Stimulated activated CD8-positive, alpha-beta memory T cell treated with anti-CD3 and anti-CD28 coated beads, Interleukin-4, amount 100 ng/mL, for 24 hours (primary cell): ENCODE measurements at places on chromosomes 2 and 18.
A peak's percentile ranks its signal among the peaks of the same experiment; 100 is the strongest.

GRCh38 chr2:128815248-128815647 lies 496.6 kb upstream of the HS6ST1 start:
- DNase-seq, result no peak

DNA sequence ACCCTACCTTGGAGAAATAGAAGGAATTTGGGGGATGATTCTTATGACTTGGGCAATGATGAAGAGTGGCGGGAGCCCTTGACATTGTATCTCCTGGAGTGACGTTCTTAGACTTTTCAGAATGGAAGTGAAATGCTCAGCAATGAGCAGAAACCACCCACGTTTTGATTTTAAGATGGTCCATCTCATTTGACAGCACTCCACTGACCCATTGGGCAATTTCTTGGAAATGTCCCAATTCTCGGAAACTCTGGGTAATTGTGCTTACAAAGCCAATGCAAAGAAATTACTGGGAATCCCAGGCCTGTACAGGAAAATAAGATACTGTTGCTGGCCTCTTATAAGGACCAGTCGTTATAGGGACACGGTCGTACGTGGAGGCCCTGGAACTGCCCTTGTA lies 170.0 kb upstream of the COPS8 start:
- no peak for DNase-seq

DNA sequence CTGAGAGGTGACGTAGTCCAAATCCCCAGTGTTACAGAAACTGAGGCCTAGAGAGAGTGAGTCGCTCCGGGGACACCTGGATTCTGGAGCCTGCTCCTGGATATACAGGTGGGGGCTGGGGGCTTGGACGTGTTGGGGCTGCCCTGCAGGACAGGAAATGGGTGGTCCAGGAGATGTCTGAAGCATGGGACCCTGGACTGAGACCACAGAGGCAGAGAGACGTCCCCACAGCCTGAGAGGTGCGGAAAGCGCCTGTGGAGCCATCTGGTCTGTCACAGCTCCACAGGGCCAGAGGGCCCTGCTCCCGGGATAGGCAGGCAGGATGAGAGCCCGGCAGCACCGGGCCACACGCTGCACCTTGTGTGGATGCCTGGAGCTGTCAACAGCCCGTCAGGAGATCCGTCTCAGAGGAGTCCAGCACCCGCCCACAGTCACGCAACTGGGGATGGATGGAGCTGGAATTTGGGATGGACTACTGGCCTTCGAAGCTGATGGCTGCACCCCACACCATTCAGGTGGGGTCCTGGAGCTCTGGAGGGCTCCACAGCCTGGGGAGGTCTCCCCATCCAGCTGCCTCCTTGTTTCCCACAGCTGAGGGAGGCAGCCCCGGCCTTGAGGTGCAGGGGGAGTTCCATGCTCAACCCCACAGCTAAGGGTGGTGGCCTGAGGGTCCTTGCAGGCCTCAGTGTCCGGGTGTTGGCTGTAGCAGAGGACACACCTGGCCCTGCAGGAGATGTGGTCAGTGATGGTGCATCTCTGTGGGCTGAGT lies 303.0 kb downstream of the NDUFA10 start:
- DNase-seq, result no peak

DNA sequence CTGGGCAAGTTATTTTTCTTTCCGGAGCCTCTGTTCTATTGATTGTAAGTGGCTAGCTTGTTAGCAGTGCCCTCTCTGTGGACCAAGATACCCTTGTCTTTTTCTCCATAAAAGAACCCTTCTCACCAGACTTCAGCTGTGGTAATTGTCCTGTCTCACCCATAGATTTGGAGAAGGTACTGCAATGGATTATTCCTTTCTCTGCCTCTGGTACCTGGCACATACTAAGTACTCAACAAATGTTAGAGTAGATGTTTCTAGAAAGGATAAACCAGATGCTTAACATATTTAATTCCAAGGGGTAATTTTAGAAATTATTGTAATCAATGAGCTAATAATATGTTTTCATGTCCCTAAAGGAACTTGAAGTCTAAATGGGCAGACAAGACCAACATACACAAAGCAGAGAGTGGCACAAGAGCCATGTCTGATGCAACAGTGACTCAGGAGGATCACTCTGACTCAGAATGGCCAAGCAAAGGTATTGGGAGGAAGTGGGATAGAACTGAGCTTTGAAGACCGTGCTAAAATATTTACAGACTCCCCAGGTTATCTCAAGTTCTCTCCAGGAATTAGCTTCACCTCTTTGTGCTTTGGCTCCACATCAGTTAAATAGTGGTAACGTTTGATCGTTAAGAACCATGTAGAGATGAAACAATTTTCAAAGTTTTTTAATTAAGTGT lies 129.7 kb upstream of the OSR1 start:
- no peak for DNase-seq

DNA sequence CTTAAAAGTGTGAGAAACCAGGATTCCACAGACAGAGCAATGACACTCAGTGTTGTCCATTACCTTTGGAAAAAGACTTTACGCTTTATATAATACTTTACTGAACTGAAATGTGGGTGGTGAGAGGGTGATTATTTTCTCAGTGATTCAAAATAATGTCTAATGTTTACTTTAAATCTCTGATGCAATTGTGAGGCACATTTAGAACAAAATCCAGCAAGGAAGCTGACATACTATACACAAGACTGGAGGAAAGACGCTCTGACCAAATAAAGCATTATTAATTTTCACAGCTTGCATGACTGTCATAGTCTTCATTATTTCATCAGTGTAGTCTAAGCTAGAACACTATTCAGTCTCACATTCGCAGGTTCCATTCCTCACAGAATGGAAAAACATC lies 34.1 kb upstream of the STAT1 start:
- no peak for DNase-seq

DNA sequence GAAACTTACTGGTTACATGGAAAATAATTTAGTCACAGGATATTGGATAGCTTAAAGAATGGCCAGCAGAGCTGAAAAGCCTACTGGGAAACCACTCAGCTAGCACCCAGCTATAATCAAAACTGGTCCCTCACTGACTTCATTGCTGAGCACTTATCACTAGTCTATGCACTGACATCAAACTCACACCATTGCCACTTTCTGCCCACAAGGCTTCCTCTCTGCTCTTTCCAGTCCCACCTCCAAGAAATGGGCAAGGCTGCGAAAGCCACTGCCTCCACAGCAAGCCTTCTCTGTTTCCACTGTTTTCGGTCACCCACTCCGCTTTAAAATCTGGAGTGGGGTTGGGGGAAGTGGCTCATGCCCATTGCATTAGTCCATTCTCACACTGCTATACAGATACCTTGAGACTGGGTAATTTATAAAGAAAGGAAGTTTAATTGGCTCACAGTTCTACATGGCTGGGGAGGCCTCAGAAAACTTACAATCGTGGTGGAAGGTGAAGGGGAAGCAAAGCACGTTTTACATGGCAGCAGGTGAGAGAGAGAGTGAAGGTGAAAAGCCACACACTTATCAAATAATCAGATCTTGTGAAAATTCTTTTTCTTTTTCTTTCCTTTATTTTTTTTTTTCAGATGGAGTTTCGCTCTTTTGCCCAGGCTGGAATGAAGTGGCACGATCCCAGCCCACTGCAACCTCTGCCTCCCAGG lies 77.0 kb upstream of the CERS6 start:
- DNase-seq, result peak; percentile 12

DNA sequence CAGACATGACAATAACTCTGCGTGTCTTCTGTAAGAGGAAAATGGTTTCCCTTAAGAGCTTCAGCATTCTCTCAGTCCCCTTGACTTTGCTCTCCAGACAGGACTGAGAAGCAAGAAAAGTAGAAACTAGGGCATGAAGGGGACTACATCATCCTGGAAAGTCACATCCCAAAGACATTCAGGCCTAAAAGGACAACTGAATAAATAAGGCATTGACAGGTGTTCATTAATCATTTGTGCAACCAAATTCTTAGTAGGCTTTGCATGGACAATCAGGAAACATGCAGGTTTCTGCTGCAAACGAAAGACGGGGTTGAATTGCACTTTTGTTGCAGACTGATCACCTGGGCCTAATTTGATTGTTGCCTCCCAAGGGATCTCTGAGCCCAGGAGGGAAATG lies 1.2 kb upstream of the SGPP2 start:
- no peak for DNase-seq
